Activated CD4-positive, alpha-beta T cell treated with anti-CD3 and anti-CD28 coated beads for 36 hours (primary cell): ENCODE measurements at places on chromosomes 7 and 10.
A peak's percentile ranks its signal among the peaks of the same experiment; 100 is the strongest.

DNA sequence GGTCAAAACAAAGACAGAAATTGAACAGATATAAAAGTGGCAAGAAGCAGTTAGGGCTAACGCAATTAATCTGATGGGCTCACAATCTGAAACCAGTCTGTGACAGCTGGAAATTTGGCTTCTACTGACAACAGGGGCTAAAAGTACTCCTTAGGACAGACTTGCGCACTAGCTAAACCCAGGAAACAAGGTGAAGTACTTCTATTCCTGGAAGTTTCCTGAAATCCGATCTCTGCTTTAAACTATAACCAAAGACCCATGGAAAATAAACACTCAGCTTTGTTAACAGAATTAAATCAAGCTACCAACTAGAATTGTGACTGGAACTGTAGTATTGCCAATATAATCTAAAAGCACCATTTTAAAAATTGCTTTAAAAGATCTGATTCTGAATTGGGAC, 520.2 kb upstream of the ZWINT start:
- DNase-seq: no peak

- no peak for DNase-seq
Observed at GRCh38 chr7:151837285-151838042, 39.5 kb downstream of the PRKAG2 start.

- no peak for DNase-seq
Observed at GRCh38 chr10:51445588-51445987, 253.8 kb downstream of the CSTF2T start.

- no peak for DNase-seq
Observed at GRCh38 chr10:76252733-76253132, 821.3 kb downstream of the LRMDA start.

DNA sequence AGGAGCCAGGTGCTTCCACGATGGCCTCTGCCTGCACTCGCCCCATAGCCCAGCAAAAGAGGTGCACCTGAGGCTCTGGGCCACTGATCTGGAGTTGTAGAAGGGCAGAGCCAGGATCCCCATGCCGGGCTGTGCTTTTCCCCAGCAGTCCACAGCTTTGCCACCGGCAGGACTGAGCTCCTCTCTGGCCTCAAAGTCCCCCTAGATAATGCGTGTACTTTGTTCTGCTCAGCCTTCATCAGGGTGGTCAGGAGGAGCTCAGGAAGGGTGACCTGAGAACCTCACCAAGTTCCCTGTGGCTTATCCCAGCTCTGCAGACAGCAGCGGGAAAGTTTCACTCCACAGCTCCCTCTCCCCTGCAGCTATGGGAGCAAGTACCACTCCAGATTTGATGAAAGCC, 27.9 kb upstream of the UNC5B start:
- no peak for DNase-seq

DNA sequence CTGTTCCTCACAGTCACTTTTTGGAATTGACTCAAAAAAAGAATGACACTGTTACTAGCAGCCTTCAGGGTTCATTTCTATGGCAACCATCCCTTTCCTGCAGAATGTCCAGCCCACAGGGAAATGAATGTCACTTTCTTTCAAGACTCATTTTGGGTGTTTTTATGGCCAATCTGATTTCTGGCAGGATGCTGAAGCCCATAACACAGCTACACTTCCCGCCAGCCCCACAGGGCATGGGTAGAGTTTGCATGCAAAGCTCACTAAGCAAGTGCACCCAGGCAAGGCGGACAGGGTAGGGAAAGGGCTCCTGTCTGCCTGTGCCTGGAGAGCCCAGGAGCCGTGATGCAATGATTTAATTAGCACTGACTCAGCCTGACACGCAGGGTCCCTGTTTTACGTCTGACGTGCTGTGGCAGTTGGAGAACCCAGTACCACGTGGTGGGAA, 26.1 kb upstream of the GPAM start:
- no peak for DNase-seq

- no peak for DNase-seq
Observed at GRCh38 chr7:95545007-95545615, 51.2 kb downstream of the PDK4 start.

GRCh38 chr7:37068038-37068437, 343.7 kb upstream of the AOAH start:
- no peak for DNase-seq

DNA sequence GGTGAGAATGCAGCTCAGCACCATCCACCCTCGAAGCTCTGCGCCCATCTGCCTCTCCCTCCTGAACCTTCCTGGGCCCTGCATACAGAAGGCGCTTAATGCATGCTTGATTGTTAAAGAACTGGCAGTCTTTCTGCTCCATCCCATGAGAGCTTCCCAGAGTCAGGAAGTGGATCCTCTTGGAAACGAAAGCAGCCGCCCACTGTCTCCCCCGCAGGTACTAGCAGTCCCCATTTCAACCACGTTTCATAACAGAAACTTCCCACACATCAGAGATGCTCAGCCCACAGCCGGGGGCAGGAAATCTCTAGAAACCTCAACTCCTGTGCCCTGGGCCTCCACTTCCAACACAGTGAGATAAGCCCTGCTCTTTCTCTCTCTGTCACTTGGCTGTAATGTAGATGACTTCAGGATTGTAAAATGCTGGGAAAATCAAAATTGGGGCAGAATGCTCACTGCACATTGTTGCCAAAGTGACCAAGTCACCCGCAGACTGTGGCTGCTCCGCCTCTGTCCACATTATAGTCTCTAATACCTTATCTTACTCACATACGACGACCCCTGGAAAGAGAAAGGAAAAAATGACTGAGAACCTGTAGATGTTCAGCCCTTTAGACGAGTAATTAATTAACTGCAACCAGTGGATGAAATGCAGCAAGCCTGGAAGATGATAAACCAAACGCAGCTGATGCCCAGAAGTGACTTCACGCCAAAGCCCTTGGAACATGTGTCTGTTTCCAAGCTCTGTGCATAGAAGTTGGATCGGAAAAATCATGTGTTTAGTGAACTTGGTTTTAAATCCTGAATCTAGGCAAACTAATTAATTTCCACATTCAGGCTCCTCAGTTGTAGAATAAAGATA, 28.5 kb downstream of the GSDME start:
- DNase-seq: peak; percentile 43

- no peak for DNase-seq
Observed at GRCh38 chr10:122632031-122632430, 67.6 kb downstream of the C10orf120 start.

GRCh38 chr10:62399211-62399610, 25.0 kb downstream of the ZNF365 start:
- no peak for DNase-seq

- DNase-seq: no peak
Observed at GRCh38 chr10:16828701-16829175, 11.5 kb upstream of the RSU1 start.

- no peak for DNase-seq
Observed at GRCh38 chr10:130961506-130962239, 349.8 kb downstream of the TCERG1L start.

DNA sequence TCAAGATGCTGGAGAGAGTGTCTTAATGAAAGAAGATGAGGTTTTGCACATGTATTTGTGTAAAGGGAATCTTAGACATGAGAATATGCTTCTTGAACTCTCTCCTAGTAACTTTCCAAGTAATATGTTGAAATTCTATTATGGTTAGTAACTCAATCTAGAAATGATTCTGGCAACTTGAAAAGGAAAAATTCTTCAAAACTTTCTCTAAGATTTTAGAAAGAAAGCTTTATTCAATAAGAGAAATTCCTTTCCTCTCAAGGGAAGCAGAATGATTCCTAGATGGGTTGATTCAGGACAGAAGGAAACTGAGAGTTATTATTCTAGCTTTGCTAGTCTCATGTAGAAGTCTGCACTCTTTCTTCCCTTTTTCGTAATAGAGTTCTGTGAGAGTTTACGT, 364.3 kb upstream of the PLXDC2 start:
- no peak for DNase-seq

DNA sequence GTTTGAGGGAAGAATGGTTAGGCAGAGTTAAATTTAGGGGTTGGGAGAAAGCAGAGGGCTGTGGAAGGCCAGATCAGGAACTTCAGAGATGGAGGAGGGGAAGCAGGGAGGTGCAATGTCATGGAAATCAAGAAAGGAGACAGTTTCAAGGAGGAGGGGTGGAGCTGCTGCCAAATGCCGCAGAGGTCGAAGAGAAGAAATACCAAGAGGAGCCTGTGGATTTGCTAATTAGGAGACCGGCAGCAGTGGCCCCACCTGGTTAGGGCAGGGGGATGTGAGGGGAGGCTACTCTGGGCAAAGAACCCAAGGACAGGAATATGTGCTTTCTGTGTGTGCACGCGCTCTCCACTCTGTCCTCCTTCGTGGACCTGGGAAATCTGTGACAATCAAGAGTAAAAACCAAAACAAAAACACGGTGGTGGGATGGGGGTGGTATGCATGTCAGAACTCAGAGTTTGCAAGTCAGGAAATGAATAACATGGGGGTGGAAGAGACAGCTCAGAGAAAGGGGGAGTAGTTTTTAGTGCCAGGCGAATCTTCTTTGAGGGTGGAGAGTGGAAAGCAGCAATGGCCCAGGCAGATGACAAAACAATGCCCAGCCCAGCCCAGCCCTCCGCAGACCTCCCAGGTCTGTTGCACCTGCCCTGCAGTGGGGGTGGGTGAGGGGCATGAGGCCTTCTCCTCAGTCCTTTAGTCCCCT, 102.9 kb upstream of the PAX2 start:
- DNase-seq: no peak

GRCh38 chr7:17320102-17320497, 21.6 kb downstream of the AHR start:
- DNase-seq: no peak

GRCh38 chr10:5490032-5490431, 9.3 kb downstream of the CALML5 start:
- DNase-seq: no peak

GRCh38 chr10:71771821-71772617, 1.3 kb downstream of the VSIR start:
- peak; percentile 66 for DNase-seq

DNA sequence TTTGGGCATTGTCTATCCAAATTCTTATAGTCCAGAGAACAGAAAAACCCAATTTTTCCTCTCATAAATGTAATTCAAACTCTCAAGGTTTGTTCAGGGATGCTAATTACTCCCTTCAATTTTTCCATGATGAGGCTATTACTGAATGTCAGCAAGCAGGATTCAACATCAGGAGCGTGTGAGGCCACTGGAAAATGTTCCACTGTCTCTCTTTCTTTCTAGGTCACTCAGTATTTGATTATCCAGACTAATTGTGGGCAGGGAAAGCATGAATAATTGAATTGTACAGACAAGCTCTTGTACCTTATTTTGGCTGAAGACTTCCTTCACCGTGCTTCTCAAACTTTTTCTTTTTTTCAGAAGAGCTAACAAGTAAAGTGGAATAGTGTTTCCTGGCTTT, 30.7 kb downstream of the THNSL1 start:
- no peak for DNase-seq

GRCh38 chr7:71404726-71405345, 272.9 kb downstream of the GALNT17 start:
- DNase-seq: no peak

GRCh38 chr7:2792856-2793487, 51.1 kb downstream of the GNA12 start:
- no peak for DNase-seq

DNA sequence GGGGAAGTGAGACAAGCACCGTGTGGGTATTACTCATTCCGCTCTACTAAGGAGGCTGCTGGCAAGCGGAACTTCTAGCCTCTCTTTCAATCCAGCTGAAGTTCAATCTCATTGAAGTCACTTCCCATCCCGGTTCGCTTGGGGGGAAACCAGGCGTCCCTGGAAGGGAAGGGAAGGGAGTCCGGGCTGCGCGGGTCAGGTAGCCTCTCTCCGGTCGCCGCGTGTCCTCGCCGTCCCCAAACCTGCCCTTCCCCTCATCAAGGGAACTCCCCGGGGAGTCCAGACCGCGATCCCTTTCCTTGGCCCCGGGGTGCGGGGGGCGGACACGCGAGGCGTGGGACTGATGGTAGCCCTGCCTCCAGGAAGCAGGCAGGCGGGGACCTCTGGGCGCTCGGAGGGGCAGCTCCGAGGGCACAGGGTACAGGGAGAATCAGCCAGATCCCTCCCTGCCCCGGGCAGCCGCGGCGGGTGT, 598 bp upstream of the ZEB1 start:
- DNase-seq: peak; percentile 74

- no peak for DNase-seq
Observed at GRCh38 chr7:50088463-50089129, 4.5 kb downstream of the ZPBP start.

DNA sequence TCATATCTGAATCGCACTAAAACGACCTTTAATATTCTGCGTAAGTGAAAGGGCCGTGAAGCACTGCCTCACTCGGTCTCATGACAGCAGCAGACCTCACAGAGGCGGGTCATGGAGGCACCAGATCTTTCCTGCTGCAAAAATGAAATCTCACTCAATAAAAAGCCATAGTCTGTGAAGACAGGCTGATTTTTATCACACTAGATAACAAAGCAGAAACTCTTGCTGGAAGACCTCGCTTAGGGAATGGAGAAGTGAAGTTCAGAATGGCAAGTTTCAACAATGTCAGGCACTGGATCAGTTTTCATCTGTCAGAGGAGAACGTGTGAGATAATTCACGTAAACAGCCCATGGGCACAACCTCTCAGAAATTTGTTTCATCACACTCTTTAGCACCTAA, 8.0 kb downstream of the SEPHS1 start:
- DNase-seq: no peak

DNA sequence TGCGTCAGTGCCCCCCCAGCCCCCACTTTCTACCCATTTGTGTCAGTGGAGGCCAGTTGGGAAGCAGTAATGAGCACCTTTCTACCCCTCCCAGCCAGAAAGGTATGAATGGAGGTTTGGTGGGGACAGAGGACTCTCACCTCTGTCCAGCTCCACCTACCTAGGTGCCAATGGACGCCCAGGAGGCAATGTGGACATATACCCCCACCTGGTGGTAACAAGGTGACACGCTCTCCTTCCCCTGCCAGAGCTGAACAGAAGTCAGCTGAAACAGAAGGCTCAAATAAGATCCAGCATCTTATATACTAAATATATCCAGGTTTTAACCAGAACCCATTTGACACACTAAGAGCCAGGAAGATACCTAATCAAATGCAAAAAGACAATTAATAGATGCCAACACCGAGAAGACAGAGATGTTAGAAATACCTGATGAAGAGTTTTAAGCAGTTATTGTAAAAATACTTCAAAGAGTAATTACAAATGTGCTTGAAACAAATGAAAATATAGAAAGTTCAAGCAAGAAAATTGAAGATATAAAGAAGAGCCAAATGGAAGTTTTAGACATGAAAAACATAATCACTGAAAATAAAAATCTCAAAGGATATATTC, 18.4 kb upstream of the SORCS3 start:
- DNase-seq: peak; percentile 44

GRCh38 chr7:120992272-120992964, 3.9 kb downstream of the CPED1 start:
- DNase-seq: no peak

DNA sequence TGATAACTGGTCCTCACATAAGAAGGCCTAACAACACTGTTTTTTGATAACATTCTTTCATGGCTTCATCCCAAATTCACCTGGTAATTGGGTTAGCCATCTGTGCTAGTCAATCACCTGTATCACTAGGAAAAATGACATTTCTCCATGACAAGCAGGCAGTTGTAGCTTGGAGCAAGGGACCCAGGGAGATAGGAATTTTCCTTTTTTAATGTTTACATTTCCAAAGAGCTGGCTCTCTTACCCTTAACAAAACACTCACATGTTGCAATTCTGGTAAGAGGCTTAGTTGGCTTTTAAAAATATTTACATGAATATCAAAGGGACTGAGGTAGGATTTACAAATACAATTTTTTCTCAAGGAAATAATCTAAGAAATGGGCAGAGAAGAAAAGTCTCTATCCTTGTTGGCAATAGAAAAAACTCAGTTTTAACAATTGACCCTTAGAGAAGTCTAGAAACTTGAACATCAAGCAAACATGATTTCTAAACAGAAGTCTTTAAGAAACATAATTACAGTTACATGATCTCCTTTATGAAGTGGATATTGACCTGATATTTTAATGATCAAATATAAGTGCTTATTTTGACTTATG, 16.1 kb upstream of the AKR1C1 start:
- DNase-seq: no peak
